ENCODE measurements at places on chromosomes 11 and 22.

DNA sequence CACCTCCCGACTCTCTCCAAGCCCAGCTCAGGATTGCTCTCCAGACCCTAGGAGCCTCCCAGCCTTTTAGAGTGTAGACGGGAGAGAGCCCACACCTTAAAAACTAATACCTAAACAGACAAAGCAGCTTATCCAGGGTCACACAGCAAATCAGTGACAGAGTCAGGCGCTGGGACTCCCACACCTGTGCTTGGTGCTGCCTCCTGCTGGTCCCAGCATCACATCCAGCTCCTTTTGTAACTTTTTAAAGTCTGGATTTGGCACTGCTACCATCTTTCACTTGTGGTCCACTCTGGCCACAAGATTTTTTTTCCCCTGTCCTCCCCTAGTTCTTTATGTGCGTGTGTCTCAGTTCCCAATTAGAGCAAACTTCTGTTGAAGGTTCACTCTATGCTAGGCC, 4.7 kb downstream of the ANO1 start:
- DNase-seq = no peak
- no peak overlapping the region for H3K4me3 ChIP-seq
- no peaks in the 10 kb centered on the region for H3K27me3 ChIP-seq
- no peaks in the 10 kb centered on the region for H3K4me1 ChIP-seq

DNA sequence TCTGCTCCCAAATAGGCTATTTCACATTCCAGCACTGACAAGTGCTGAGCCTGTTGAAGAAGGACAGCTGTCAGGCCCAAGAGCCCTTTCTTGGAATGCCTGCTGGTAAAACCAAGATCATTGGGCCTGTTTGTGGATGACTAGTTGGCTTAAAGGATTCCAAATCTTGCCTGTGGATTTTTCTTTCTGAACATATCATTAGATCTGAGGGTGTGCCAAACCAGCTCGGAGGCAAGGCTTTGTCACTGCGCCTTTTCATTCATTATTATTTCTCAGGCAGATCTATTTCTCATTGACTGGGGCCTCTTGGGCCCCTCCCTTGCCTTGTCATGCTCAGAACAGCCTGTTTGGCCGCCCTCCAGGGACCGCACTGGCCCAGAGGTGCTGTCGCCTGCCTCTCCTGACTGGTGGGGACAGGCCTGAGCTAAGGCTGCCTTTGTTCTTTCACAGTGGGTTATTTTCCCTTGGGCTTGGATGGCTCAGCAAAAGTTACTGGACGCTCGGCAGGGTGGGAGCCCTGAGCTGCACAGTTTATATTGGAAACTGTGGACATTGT, 222.7 kb upstream of the SESN3 start:
- DNase-seq = no peak
- H3K27me3 ChIP-seq = no peaks in the 10 kb centered on the region
- no peak overlapping the region for H3K27ac ChIP-seq

GRCh38 chr11:112837162-112837826, 123.9 kb upstream of the NCAM1 start:
- H3K4me3 ChIP-seq = no peak overlapping the region
- DNase-seq = peak; percentile 33
- H3K4me1 ChIP-seq = peaks cover 18% of the 10 kb centered on the region
- no peaks in the 10 kb centered on the region for H3K36me3 ChIP-seq

GRCh38 chr22:48754611-48755058, 1073.0 kb downstream of the BRD1 start:
- H3K27ac ChIP-seq = no peak overlapping the region
- no peak for DNase-seq
- no peaks in the 10 kb centered on the region for H3K27me3 ChIP-seq
- no peaks in the 10 kb centered on the region for H3K36me3 ChIP-seq
- H3K4me1 ChIP-seq = no peaks in the 10 kb centered on the region
- H3K4me3 ChIP-seq = no peak overlapping the region

DNA sequence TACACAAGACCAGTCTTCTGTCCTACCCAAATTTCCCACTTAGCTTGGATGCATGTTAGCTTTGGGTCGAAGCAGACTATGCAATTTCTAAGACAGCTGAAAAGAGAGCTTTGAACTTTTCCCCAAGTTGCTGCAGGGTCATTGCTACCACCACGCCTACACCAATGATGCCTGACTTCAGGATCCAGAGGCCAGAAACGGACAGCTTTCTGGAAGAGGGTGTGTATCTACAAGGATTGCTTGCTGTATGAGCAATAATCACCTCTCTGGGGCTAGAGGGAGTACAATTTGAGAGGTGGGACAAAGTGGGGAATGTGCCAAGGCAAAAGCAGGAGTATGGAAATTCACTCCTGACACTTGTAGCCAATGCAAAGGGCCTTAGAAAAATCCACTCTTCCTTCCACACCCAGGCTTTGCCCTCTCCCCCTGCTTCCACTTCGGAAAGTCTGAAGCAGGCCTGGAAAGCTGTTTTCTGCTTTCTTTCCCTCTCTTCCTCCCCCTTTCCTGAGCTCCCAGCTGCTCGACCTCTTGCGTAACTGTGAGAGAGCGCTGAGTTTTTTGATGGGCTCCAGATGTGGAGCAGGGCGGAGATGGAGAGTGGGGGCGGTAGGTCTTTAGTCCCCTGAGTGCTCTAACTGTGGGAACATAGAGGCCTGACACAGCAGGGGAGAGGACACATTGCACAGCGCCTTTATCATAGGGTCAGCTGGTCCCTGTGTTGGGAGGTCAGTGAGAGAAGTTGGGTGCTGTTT, 2.1 kb upstream of the PHLDB1 start:
- peaks cover 31% of the 10 kb centered on the region for H3K4me1 ChIP-seq
- peak overlapping the region; percentile 71 for H3K27ac ChIP-seq
- DNase-seq = peak; percentile 78

GRCh38 chr22:34861787-34862186, 204.2 kb upstream of the ISX start:
- no peaks in the 10 kb centered on the region for H3K36me3 ChIP-seq
- H3K27ac ChIP-seq = no peak overlapping the region
- DNase-seq = no peak
- H3K27me3 ChIP-seq = no peaks in the 10 kb centered on the region

- no peak overlapping the region for H3K4me3 ChIP-seq
- peak overlapping the region; percentile 98 for H3K27ac ChIP-seq
- peaks cover 23% of the 10 kb centered on the region for H3K4me1 ChIP-seq
- no peak for DNase-seq
Measured at GRCh38 chr11:13260201-13260962, 17.2 kb upstream of the BMAL1 start.

- no peaks in the 10 kb centered on the region for H3K4me1 ChIP-seq
- H3K36me3 ChIP-seq = no peaks in the 10 kb centered on the region
- DNase-seq = no peak
- peaks cover 9% of the 10 kb centered on the region for H3K27me3 ChIP-seq
- H3K4me3 ChIP-seq = no peak overlapping the region
Measured at GRCh38 chr11:10676919-10677318, 16.6 kb downstream of the IRAG1 start.

GRCh38 chr11:76175783-76176182, 30.5 kb downstream of the WNT11 start:
- DNase-seq = peak; percentile 73
- no peaks in the 10 kb centered on the region for H3K27me3 ChIP-seq

- no peak overlapping the region for H3K4me3 ChIP-seq
- no peaks in the 10 kb centered on the region for H3K27me3 ChIP-seq
- no peaks in the 10 kb centered on the region for H3K4me1 ChIP-seq
- H3K36me3 ChIP-seq = no peaks in the 10 kb centered on the region
Measured at GRCh38 chr22:48825802-48826520, 1001.7 kb downstream of the BRD1 start.

DNA sequence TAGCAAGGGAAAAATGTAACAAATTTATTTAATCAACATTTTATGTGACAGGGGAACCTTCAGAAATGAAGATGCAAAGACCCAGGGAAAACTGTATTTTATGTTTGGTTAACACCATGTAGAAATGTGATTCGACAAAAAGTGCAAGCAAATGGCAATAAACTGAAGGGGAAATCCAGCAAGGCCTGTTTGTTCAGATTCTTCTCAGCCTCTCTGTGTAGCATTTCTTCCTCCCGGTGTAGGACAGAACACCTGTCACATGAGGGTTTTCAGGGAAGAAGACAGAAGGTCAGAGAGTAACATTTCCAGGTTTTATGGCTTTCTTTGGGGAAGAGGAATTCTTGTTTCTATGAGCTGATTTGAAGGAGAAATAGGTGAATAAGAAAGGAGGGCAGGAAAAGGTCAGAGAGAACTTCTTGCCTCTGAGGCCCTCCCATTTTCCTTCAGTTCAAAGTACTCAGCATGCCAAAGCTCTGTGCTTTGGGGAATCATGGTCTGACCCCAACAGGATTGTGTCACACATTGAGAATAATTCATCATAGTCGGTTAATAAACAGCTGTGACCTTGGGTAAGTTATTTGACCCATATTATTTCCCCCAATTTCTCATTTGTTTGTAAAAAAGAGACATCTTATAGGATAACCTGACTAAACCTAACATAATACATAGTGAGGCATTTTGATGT, 45.5 kb upstream of the ME3 start:
- no peaks in the 10 kb centered on the region for H3K4me1 ChIP-seq
- no peak overlapping the region for H3K4me3 ChIP-seq
- no peak for DNase-seq

DNA sequence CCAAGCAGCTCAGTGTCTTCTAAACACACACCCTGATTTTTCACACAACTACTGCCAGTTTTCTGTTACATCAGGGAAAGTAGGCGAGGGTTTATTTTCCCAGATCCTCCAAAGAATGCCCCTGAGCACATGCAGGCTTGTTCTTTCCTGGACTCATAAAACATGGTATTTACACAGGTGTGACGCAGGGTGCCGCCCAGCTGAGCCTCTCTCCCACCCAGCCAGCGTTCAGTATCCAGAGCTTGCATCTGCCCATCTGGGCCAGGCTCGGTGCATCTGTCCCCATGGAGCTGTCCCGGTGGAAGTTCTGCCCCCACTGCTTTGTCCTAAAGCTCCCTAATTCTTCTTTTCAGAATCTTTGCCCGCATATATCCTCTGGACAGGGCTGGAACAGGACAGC, 44.8 kb upstream of the ISX start:
- no peaks in the 10 kb centered on the region for H3K4me1 ChIP-seq
- no peaks in the 10 kb centered on the region for H3K27me3 ChIP-seq
- no peaks in the 10 kb centered on the region for H3K36me3 ChIP-seq
- DNase-seq = no peak

- no peaks in the 10 kb centered on the region for H3K27me3 ChIP-seq
- H3K4me3 ChIP-seq = no peak overlapping the region
- H3K4me1 ChIP-seq = no peaks in the 10 kb centered on the region
- H3K27ac ChIP-seq = no peak overlapping the region
- DNase-seq = no peak
Measured at GRCh38 chr22:37803639-37804351, 3.9 kb upstream of the GCAT start.

DNA sequence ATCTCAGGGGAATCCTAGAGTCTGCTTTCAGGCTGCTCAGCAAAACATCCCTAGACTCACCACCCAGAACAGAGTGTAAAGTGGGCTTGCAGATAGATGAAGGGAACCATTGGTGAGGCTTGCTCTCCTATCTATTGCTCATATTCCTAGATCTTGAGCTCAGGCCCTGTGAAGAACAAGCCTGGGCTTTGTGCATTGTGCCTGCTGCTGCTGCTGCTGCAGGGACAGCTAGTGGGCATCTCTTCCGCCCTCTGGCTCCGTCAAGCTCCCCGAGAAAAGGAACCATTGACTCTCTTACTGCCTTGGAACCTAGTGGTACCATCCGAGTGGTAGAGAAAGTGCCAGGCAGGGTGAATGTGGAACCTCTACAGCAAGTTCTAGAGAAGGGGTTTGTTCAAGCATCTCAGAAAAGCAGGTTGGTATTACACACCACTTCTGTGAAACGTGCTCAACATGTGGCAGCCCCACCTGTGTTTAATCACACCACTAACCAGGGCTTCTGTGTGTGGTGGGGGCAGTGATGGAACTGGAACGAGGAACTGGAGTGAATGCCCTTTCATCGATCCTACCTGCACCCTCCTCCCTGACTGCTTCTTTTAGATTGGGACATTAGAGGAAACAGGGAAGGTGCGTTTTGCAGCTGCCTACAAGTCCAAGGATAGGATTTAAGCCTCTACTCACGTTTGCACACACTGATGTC, 4.4 kb downstream of the BACE1-AS start:
- H3K27me3 ChIP-seq = no peaks in the 10 kb centered on the region
- H3K4me1 ChIP-seq = peaks cover 13% of the 10 kb centered on the region
- no peak overlapping the region for H3K4me3 ChIP-seq
- no peak overlapping the region for H3K27ac ChIP-seq
- no peak for DNase-seq

- H3K27ac ChIP-seq = peak overlapping the region; percentile 94
- peaks cover 15% of the 10 kb centered on the region for H3K4me1 ChIP-seq
- H3K27me3 ChIP-seq = no peaks in the 10 kb centered on the region
- no peaks in the 10 kb centered on the region for H3K36me3 ChIP-seq
- DNase-seq = no peak
Measured at GRCh38 chr11:62842171-62842741, 2.9 kb upstream of the WDR74 start.

DNA sequence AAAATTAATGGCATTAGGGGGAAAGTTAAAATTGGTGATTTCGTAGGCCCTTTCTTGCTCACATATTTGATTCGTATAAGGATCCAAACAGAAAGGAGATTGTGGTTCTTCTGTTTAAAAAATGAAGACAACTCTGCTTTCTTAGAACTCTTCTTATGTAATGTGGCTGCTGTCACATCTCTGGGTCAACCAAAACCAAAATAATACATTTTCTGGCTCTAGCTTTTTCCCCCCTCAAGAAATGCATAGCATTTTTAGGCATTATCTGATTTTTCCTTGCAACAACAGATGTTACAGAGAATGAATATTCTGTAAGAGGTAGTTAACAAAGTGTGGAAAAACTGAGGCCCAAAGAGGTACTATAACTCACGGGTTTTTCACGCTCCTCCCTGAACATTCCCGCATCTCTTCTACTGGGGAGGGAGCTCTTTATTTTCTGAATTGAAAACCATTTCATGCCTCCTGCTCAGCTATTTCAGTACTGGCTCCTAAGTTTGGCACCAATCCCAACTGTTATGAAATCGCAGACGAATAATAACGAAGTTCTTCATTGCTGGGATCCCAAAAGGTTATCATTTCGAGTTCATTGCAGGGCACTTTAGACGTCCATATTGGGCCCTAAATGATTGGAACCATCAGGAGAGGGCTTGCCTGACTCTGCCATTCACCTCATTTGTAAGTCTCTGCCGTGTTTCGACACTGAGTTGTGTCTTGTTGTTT, 17.1 kb downstream of the GRAP2 start:
- no peaks in the 10 kb centered on the region for H3K27me3 ChIP-seq
- H3K36me3 ChIP-seq = no peaks in the 10 kb centered on the region
- no peak overlapping the region for H3K27ac ChIP-seq
- peak; percentile 14 for DNase-seq
- H3K4me3 ChIP-seq = no peak overlapping the region

DNA sequence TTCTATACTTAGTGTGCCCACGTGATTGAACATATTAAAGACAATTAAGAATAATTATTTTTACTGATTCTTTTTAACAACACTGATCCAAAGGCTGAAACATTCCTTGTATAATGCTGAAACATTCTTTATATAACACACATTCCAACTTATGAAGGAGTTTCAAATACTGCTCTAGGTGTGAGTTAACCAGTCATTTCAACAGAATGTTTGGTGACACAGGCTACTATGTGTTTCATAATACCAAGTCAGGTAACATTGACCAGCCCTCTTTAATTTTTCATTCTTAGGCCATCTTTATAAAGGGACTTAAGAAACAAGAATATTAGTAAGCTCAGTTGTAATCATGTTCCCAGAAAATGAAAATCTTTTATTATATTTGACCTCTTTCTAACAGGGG, 136.6 kb downstream of the ELP4 start:
- no peaks in the 10 kb centered on the region for H3K4me1 ChIP-seq
- H3K27ac ChIP-seq = no peak overlapping the region
- no peaks in the 10 kb centered on the region for H3K36me3 ChIP-seq
- no peak for DNase-seq
- no peak overlapping the region for H3K4me3 ChIP-seq
- H3K27me3 ChIP-seq = no peaks in the 10 kb centered on the region

- no peaks in the 10 kb centered on the region for H3K36me3 ChIP-seq
- H3K27me3 ChIP-seq = no peaks in the 10 kb centered on the region
- H3K4me1 ChIP-seq = no peaks in the 10 kb centered on the region
- H3K4me3 ChIP-seq = no peak overlapping the region
- DNase-seq = no peak
Measured at GRCh38 chr11:1757861-1758610, 5.7 kb downstream of the CTSD start.

Measured in SK-N-SH (cell line).